ENCODE measurements at places on chromosomes 3 and 15. TPM values are rescaled to one million over a fixed set of nuclear protein-coding genes. Genes with fewer than 3 reads are reported as not detected.

- H3K27ac ChIP-seq: no peak overlapping the region
- no peak for DNase-seq
- no peaks in the 10 kb centered on the region for H3K27me3 ChIP-seq
- H3K4me1 ChIP-seq: no peaks in the 10 kb centered on the region
- H3K36me3 ChIP-seq: no peaks in the 10 kb centered on the region
These were observed 445.1 kb downstream of the MECOM start for GRCh38 chr3:169218314-169218983.

DNA sequence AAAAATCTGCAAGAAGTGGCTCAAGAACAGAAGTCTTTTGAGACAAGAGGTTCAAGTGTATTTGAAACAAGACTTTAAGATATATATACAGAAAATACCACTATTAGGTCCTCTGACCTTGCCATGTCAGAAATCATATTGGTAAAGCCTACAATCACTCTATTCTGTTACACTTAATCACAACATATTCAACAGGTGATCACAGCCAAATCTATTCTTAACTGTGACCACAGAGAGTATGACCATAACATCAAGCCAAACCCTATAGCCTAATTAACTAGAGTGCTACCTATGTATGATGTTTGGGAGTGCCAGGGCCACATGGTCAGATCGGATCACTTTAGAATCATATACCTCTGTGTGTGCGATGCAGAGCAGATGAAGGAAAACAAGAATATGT is 2.2 kb downstream of the DNAJC19 start:
- H3K4me3 ChIP-seq: no peak overlapping the region
- DNase-seq: no peak
- no peaks in the 10 kb centered on the region for H3K27me3 ChIP-seq
- peaks cover 13% of the 10 kb centered on the region for H3K4me1 ChIP-seq

GRCh38 chr3:98977520-98977919 is 76.0 kb upstream of the DCBLD2 start:
- no peak overlapping the region for H3K4me3 ChIP-seq
- no peak for DNase-seq
- H3K27ac ChIP-seq: no peak overlapping the region
- H3K27me3 ChIP-seq: peaks cover 15% of the 10 kb centered on the region

DNA sequence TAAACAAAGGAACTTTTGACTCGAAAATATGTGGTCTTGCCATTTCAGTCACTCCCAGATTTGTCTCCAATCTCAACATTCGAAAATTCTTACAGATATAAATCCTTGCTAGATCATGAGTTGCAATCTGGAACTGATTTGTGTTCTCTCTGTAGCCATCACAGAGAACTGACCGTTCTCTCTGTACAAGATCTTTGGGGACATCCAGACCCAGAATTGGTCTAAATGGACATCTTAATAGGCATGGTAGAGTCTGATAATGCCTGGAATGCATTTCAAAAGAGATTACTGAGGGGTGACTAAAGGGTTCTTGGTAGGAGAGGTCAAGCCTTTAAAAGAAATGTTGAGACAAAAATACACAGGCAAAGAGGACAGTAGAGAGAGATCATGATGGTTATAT is 7.2 kb upstream of the MEF2A start:
- no peaks in the 10 kb centered on the region for H3K27me3 ChIP-seq
- no peak overlapping the region for H3K4me3 ChIP-seq
- DNase-seq: no peak
- no peaks in the 10 kb centered on the region for H3K36me3 ChIP-seq
- peaks cover 22% of the 10 kb centered on the region for H3K4me1 ChIP-seq

DNA sequence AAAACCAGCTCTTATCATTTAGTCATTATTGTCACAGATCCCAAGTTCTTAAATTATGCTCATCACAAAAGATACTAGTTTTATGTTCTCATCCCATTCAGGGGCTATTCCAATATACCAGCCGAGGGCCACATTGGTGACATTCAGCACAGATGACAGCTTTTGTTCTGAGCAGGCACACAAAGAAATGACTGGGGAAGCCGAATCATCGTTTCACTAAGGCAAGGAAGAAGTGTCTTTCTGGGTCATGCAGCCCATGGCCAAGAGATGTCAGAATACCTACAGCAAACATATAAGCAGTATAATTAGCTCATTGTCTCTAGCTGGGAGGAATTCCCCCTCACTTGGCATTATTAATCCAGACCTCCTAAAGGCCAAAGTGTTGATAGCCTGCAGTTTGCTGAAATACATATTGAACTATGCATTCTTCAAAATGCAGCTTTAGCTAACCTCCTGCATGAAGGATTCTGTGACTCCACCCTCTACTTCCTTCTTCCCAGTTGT is 100.2 kb downstream of the CNTN4 start:
- H3K36me3 ChIP-seq: no peaks in the 10 kb centered on the region
- no peaks in the 10 kb centered on the region for H3K27me3 ChIP-seq
- no peak for DNase-seq
- no peaks in the 10 kb centered on the region for H3K4me1 ChIP-seq
- H3K27ac ChIP-seq: no peak overlapping the region

GRCh38 chr3:162629372-162629771 is 1132.8 kb downstream of the OTOL1 start:
- H3K4me1 ChIP-seq: no peaks in the 10 kb centered on the region
- H3K4me3 ChIP-seq: no peak overlapping the region
- no peaks in the 10 kb centered on the region for H3K36me3 ChIP-seq
- no peaks in the 10 kb centered on the region for H3K27me3 ChIP-seq
- H3K27ac ChIP-seq: no peak overlapping the region

DNA sequence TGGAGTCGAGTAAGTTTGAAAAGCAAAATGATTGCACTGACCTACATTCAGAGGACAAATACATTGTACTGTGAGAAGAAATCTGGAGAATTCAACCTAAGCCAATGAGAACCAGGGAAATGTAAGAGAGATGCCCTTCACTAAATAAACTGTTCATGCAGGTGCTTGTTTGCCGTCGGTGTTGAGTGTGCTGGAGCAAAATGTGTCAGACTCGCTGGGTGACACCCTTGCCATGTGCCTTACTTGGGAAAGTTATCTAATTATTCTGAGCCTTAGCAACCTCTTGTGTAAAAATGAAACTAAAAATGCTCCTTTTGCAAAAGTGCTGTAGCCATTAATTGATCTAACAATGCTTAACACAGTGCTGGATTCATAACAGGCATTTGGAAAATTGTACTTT is 140.4 kb downstream of the GABRB3 start:
- H3K36me3 ChIP-seq: no peaks in the 10 kb centered on the region
- H3K4me3 ChIP-seq: no peak overlapping the region
- H3K27ac ChIP-seq: no peak overlapping the region
- H3K4me1 ChIP-seq: no peaks in the 10 kb centered on the region
- no peak for DNase-seq

GRCh38 chr3:140850210-140850955 is 91.3 kb upstream of the SLC25A36 start:
- no peak for DNase-seq
- peaks cover 9% of the 10 kb centered on the region for H3K27me3 ChIP-seq
- no peak overlapping the region for H3K27ac ChIP-seq
- H3K4me1 ChIP-seq: peaks cover 11% of the 10 kb centered on the region
- no peak overlapping the region for H3K4me3 ChIP-seq

DNA sequence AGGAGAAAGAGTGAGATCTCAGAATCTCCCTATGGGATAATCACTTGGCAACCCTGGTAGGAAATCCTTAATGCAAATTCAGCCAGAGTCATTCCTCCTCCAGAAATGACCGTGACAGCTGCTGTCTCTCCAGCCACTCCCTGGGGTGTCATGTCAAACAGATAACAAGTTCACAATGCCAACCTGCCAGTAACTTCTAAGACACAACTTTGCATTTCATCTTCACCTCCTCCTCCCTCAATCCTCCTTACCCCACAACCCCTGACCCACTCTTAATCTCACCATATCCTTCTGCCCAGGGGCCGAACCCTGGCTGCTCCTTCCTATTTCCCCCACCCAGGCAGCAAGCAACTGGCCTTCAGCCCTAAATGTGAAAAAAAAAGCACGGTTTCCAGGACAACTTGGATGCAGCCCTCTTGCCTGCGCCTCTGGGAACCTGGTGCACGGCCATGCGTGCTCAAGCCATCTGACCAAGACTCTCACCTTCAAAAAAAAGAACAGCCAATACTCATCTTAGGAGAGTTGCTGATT is 166.0 kb downstream of the NTRK3 start:
- no peaks in the 10 kb centered on the region for H3K36me3 ChIP-seq
- no peak overlapping the region for H3K27ac ChIP-seq
- H3K4me3 ChIP-seq: no peak overlapping the region
- peaks cover 4% of the 10 kb centered on the region for H3K27me3 ChIP-seq

- peaks cover 64% of the 10 kb centered on the region for H3K27me3 ChIP-seq
- no peak overlapping the region for H3K27ac ChIP-seq
- DNase-seq: no peak
- H3K4me1 ChIP-seq: no peaks in the 10 kb centered on the region
- no peak overlapping the region for H3K4me3 ChIP-seq
- H3K36me3 ChIP-seq: peaks cover 16% of the 10 kb centered on the region
These were observed 18.2 kb downstream of the HRG start for GRCh38 chr3:186683979-186684378.

DNA sequence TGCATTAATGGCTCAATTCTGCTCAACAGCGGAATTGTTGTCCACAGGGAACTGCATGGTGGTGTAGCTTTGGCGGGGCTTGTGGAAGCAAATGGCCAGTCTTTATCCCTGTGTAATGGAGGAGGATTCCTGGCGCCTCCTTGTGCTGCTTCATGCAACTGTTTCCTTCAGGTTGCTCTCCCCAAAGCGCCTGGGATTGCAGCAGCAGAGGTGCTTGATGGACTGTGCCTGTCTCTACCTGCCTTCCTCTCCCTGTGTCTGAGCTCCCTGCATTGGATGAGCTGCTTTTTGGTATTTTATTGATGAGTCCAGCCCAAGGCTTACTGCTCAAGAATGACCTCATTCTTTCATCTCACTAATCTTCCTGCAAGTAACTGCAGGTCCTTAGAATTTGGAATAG is 72.9 kb upstream of the NDN start:
- H3K27ac ChIP-seq: no peak overlapping the region
- H3K36me3 ChIP-seq: no peaks in the 10 kb centered on the region
- no peaks in the 10 kb centered on the region for H3K27me3 ChIP-seq
- no peak overlapping the region for H3K4me3 ChIP-seq
- DNase-seq: no peak
- no peaks in the 10 kb centered on the region for H3K4me1 ChIP-seq

- no peak for DNase-seq
- no peak overlapping the region for H3K4me3 ChIP-seq
- H3K27ac ChIP-seq: no peak overlapping the region
These were observed 337.8 kb upstream of the TBC1D5 start for GRCh38 chr3:18080198-18080689.

- H3K4me1 ChIP-seq: no peaks in the 10 kb centered on the region
- H3K4me3 ChIP-seq: no peak overlapping the region
- H3K27ac ChIP-seq: no peak overlapping the region
- DNase-seq: no peak
These were observed 33.3 kb downstream of the TMCO5A start for GRCh38 chr15:37967788-37968187.

DNA sequence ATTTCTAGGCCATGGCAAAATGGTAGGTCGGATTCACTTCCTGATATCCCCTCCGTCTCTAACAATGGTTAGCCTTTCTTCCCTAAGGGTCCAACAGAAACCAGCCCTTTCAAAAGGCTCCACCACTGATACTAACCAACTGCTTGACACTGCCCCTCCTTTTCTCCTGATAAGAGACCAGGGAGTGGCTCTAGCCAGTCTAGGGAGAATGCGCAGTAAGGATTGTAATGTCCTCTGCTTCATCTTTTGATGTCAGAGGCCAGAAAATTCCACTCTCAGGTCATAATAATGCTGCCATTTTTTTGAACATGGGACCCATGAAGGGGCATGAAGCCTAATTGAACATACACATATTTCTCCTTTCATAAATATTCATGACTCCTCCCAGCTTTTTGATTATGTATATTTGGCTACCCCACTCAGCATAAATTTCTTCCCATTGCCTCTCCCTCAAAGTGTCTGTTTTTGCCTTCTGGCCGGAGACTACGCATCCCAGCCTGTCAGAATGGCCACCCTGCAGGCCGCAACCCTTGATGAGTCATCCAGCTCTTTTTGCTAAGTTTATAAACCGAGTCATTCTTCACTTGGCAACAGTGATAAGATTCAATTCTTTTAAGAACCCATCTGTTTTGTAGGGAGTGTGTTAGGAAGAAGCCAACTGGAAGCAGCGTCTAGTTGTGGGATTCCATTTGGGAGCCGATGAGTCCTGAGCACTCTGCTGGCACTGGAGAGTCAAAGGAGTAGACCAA is 189.0 kb upstream of the MCTP2 start:
- no peaks in the 10 kb centered on the region for H3K4me1 ChIP-seq
- peaks cover 8% of the 10 kb centered on the region for H3K27me3 ChIP-seq
- no peaks in the 10 kb centered on the region for H3K36me3 ChIP-seq
- no peak overlapping the region for H3K27ac ChIP-seq
- DNase-seq: no peak
- H3K4me3 ChIP-seq: no peak overlapping the region

The SLC24A5 gene
- polyA plus RNA-seq: not detected

The TMEM45A gene
- not detected for polyA plus RNA-seq

The GOLGA6B gene
- not detected for polyA plus RNA-seq

The CA12 gene
- not detected for polyA plus RNA-seq

The FSIP1 gene
- polyA plus RNA-seq: 0.25 TPM

The MYZAP gene
- 6.3 TPM for polyA plus RNA-seq

The SUCNR1 gene
- not detected for polyA plus RNA-seq

The ISLR gene
- not detected for polyA plus RNA-seq

The MCTP2 gene
- 30.5 TPM for polyA plus RNA-seq

The FBLN2 gene
- 6.0 TPM for polyA plus RNA-seq

The CHAC1 gene
- polyA plus RNA-seq: 0.73 TPM
